ENCODE measurements at places on chromosomes 7 and 10.

GRCh38 chr7:20786779-20787659, at the start of gene SP8:
Gene SP8, minus strand, starts transcription at chr7:20786886. Its CDS starts 88 bp downstream, at chr7:20786798.
- peak; percentile 69 for DNase-seq

GRCh38 chr7:30222515-30223215, 61.7 kb upstream of the ZNRF2 start:
- DNase-seq, result no peak

- no peak for DNase-seq
Observed at GRCh38 chr10:81865581-81865980, 9.4 kb upstream of the NRG3 start.

GRCh38 chr10:103911021-103911459, 6.9 kb downstream of the STN1 start:
- no peak for DNase-seq

- no peak for DNase-seq
Observed at GRCh38 chr10:52951824-52952223, 179.2 kb upstream of the MBL2 start.

DNA sequence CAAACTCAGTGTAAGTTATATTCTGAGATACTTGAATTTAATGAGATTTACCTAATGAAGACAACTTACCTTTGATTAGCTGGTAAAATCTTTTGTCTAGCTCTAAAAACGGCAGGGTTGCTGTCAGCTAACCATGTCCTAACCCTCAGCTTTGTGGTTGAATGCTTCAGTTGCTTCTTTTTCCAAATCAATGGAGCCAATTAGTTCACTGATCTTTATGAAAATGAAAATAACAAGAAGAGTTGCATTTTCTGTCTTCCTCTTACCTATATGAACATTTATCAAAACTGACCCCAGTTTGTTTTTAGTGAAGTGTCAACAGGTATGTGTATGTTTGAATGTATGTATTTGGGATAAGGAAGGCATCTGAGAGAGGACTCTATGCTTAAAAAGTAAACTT, 253.1 kb upstream of the MTPN start:
- no peak for DNase-seq

DNA sequence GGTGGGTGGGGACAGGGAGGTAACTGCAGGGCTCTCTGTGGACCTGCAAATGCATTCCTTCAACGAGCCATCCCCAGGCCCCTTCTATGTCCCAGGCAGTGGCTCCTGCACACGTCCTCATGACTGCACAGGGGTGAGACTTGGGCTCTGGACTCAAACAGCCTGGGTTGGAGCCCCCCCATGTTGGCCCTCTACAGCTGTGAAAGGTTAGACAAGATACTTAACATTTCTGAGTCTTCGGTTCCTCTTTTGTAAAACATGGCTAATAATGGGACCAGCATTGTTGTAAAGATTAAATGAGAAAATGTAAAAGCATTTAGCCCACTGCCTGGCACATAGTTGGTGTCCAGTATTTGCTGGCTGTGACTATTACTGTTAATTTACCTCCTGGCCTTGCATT, 41.8 kb downstream of the CHST3 start:
- no peak for DNase-seq

DNA sequence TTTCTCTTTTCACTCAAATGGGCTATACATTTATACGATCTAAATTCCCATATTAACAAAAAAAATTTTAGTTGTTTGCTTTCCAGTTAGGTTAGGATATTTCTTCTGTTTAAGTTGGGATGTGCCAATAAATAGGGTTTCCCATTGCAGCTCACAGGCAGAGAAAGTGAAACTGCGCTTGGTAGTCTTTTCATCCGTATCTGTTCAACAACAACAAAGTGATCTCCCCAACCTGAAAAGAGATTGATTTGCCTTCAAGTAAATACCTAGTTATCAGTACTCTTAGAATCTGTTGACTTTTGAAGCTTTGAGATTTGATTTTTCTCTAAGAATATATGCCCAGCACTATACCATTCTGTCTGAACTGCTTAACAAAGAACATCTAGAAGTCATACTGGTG, 143.4 kb downstream of the DYNC1I1 start:
- DNase-seq, result no peak

GRCh38 chr10:109894516-109894915, 28.8 kb downstream of the XPNPEP1 start:
- peak; percentile 7 for DNase-seq

Measured in NCI-H1092 (cell line).